ENCODE measurements at places on chromosomes 16 and 17. TPM values are rescaled to one million over a fixed set of nuclear protein-coding genes. Genes with fewer than 3 reads are reported as not detected.

DDX42 gene
- total RNA-seq, result 60.2 TPM

SLC9A5 gene
- 0.37 TPM for total RNA-seq

HS3ST3B1 gene
- 0.13 TPM for total RNA-seq

KIF18B gene
- 2.5 TPM for total RNA-seq

SERPINF2 gene
- 0.37 TPM for total RNA-seq

OR1A1 gene
- total RNA-seq, result not detected

PDIA2 gene
- 0.34 TPM for total RNA-seq

ENO3 gene
- 4.3 TPM for total RNA-seq

FAM20A gene
- total RNA-seq, result 0.21 TPM

- no peak for DNase-seq
Measured at GRCh38 chr17:79500745-79501618, 109.9 kb downstream of the RBFOX3 start.

GRCh38 chr16:81385031-81385756 is 59.4 kb upstream of the CMIP start:
- no peak for DNase-seq

GRCh38 chr16:84804326-84804725 is 15.5 kb upstream of the CRISPLD2 start:
- DNase-seq, result no peak

GRCh38 chr16:48497932-48498768 is 111.8 kb downstream of the N4BP1 start:
- no peak for DNase-seq

- DNase-seq, result no peak
Measured at GRCh38 chr17:10050597-10051101, 145.6 kb upstream of the RCVRN start.

DNA sequence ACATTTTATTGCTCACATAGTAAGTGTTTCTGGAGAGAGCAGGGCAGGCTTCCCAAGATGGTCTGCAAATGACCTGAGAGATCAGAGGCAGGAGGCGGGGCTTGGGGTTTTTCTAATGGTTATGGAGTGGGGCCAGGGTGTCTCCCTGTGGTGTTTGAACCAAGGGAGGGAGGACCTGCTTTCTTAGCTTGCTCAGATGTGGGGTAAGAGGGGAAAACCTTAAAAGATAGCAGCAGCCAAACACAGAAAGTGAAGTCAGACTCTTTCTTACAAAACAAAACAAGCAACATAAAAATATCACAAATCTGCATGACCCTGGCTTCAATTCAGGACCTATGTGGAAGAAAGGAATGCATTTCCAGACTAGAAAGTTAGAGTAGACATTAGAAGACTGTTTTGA is 22.9 kb upstream of the DNAJA2 start:
- no peak for DNase-seq

DNA sequence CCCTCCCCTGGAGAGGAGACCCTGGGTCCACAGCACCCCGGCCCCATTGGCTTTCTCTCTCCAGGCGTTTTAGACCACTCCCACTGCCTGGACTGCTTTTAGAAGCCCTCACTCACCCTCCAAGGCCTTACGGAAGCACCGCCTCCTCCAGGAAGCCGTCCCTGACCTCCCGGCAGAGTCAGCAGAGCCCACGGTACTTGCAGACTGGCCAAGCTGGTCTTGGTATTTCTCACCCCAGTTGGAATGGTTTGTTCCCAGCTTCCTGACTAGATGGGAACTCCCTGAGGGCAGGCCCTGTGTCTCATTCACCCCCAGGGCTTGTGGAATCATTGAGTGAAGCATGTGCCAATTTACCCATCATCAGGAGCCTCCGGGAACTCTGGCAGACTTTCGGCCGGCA is 9.2 kb downstream of the SCGB1C2 start:
- no peak for DNase-seq

- DNase-seq, result no peak
Measured at GRCh38 chr16:21568502-21569189, 30.7 kb upstream of the METTL9 start.

DNA sequence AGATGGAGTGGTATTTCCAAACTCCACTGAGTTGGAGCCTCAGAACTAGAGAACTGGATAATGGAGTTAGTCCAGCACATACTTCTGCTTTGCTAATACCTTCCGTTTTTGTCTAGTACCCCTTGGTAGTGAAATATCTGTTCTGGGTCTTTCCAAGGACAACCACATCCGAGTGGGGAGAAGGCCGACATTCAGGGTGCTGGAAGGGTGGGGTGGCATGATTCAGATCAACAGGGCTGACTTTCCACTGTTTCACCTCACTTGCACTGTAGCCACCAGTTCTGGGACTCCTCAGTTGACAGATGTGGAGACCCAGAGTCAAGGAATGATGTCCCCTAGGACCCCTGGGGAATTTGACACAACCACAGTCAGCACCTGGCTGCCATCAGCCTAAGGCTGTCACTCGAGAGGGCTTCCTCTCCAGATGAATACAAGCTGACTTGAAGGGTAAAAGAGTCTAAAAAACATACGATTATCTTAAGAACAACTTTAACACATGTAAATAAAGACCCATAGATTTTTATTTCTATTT is 84.8 kb upstream of the HNF1B start:
- no peak for DNase-seq

DNA sequence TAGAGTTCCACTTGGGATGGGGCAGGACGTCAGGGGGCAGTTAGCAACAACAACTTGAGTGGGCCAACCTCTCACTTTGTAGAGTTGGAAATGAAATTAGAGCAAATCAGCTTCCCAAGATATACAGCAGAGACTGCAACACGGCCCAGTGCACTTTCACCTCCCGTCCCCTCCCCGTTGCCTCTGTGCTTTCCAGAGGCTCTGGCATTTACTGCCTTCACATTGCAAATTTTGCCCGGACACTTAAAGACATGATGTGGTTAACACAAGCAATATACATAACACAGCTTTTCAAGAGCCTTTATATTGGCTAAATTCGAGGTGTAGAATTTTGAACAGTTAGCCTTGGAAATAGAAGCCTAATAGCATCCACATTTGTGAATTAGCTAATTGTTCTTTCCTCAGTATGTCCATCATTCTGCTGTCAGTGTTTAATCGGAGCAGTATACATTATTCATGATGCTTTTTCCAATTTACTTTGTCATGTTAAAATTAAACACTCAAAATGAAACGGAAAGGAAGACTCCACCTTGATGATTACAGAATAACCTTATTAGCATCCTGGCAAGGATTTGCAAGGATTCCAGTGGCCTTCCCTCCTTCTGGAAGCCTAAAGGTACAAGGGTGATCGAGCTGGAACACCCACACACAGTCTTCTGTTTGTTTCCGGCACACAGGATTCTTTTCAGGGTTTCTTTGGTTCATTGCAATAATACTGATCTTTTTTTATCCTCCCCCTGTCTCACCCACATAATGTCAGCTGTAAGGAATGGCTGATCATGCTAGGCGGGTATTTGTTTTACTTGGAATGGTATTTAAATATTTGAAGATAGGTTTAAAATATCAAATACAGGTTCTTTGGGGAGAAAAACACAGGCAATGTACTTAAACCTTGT is 190.9 kb upstream of the CACNG5 start:
- DNase-seq, result no peak

DNA sequence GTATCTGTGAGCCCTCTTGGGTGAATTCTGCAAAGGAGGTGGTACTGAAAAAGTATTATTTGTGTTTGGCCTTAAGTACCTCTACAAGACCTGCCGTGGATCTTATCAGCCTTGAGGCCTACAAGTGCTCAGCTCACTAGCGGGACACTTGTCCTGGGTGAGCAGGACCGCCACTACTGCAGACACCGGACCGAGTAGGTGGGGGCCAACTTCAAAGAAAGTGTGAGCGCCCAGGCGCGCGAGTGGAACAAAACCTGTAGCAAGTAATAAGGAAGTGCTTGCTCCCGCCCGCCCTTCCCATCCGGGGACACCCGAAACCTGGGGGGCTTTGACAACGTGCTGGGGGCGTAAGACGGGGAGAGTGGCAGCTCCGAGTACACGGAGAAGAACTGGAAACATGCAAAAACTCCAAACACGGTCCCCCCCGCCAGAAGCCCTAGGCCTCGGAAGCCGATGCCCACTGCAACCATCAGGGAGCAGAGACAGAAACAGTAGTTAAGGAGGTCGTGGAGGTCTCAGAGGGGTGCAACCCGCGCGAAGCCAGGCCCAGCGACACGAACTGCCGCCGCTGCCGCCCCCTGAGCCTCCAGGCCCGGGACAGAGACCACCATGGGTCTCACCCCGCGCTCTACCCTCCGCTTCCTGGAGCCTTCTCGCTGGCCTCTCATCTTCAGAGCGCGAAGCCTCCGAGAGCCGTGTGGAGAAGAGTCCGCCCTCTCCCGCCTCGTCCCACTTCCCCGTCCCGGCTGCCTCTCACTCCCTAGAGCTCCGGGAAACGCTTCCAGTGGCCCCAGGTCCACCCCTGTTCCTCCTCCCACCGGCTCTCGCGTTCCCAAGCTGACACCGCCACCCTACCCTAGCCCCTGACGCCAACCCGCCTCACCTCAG is 537 bp downstream of the CNOT1 start:
- no peak for DNase-seq

DNA sequence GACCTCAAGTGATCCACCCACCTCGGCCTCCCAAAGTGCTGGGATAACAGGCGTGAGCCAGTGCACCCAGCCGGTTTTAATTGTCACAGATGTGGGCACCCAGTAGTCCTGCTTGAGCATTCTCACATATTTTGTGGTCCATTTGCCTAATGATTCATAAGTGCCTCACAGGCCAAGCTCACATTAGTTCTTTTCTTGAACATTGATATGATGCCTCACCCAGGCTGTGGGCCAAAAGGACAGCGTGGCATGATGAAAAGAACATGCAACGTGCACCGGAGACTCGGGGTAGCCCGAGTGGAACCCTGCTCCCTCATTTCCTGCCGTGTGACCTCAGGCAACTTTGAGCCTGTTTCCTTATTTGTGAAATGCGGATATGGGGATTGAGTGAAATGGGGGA is 181.9 kb downstream of the SNX29 start:
- no peak for DNase-seq

DNA sequence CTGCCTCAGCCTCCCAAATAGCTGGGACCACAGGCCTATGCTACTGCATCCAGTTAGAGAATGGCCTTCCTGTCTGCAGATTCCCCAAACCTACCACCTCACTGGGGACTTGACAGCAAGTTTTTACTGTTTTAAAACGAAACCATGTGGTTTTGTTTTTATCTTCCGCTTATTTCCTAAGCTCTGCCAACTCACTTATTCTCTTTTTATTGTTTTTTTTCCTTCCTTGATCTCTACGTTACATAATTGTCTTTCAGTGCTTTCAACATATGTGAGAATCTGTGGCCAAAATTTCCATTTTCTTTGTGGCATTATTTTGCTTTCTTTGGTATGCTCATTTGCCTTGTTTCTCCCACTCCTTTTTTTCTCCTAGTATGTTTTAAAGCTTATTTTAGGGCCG is 14.6 kb upstream of the SLC38A7 start:
- no peak for DNase-seq

- no peak for DNase-seq
Measured at GRCh38 chr17:19596869-19597268, 51.7 kb upstream of the ALDH3A2 start.

- no peak for DNase-seq
Measured at GRCh38 chr16:84775262-84775810, 44.4 kb upstream of the CRISPLD2 start.

- DNase-seq, result peak; percentile 47
Measured at GRCh38 chr17:49514071-49514721, 19.1 kb downstream of the NGFR start.

- DNase-seq, result peak; percentile 68
Measured at GRCh38 chr17:1122533-1123392, 57.0 kb downstream of the ABR start.

GRCh38 chr16:83455716-83456115 is 352.1 kb upstream of the HSBP1 start:
- no peak for DNase-seq

- DNase-seq, result no peak
Measured at GRCh38 chr17:77269696-77270681, 129.2 kb downstream of the SEC14L1 start.

GRCh38 chr16:65545413-65545956 is 423.6 kb upstream of the CDH11 start:
- no peak for DNase-seq

- peak; percentile 49 for DNase-seq
Measured at GRCh38 chr16:27154705-27155521, 48.4 kb upstream of the KDM8 start.

DNA sequence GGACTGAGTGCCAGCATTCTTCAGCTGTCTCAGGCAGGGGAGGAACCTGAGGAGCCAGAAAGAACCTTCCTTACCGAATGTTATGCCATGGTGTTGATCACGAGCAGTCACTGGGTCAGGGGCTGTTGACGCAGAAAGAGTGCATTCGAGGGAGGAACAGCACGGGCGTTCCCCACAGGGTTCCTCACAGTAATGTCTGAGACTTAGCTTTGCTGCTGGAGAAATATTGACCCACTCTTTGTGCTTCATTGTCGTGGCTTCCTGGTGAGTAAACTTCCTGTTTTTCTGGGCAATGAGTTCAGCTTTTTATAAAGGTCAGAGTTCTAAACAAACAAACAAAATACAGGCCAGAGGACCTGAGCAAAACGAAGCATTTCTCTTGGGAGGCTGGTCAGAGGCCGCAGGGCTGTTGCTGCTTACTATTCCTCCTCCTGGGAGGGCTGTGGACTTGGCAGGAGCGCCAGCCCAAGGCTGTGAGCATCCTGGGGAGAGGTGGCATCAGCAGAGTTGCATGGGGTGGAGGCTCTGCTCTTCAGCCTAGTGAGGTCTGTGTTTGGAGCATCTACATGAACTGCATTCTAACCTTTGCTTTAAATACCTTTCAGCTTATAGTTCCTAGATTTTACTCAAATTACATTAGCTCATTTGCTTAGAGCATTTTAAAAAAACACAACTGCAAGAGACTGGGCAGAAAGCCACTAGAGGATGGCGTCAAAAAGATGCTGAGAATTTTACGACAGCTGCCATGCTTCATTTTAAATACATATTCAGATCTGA is 143.1 kb upstream of the CACNG5 start:
- DNase-seq, result peak; percentile 96

- no peak for DNase-seq
Measured at GRCh38 chr17:41383690-41384089, 1.6 kb upstream of the KRT34 start.

GRCh38 chr17:81635973-81636504 is 873 bp downstream of the NPLOC4 start:
- peak; percentile 81 for DNase-seq

GRCh38 chr17:2050300-2051060 is 4.4 kb upstream of the HIC1 start:
- peak; percentile 64 for DNase-seq

- no peak for DNase-seq
Measured at GRCh38 chr17:17509601-17510425, 13.6 kb upstream of the RASD1 start.

Measured in SK-MEL-5 (cell line).